ENCODE measurements at places on chromosomes 3 and 15.

GRCh38 chr3:184305577-184305976 is 6.5 kb downstream of the PSMD2 start:
- no peak for DNase-seq

DNA sequence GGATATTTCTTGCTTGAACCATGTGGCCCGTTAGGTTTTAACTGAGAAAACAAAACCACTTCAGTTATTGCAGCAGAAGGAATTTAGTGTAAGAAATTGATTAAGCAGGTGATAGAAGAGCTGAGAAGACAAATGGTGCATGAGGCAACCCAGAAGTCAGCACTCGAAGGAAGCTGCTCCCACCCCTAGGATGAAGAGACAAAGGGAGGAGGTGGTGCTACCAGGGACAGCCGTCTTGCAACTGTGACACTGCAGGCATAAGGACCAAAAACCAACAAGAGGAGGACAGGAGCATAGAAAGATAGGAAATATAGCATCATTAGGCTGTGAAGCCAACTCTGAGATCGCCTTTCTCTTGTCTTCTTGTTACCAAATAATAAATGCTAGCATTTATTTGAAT is 89.0 kb downstream of the IL20RB start:
- no peak for DNase-seq

DNA sequence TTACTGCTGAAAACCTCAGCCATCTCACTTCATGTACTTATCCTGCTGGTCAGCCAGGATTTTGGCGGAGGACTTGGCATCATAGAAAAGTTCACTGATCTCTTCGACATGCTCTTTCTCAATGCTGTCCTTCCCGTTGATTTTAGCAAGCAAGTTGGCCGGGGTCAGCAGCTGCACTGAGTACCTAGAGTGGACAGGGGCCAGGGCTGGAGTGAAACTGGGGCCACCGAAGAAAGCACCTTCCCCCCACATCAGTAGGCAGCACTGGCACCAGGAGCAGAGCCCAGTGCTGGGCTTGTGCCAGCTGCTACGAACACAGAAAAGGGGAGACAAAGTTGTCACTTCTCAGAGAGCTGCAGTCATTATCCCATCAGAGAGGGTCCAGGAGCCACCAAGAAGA is 29.0 kb downstream of the SEC61A1 start:
- no peak for DNase-seq

- DNase-seq: no peak
Measured at GRCh38 chr3:21517184-21517583, 233.8 kb downstream of the ZNF385D start.

GRCh38 chr3:87426918-87427317 is 150.5 kb upstream of the POU1F1 start:
- no peak for DNase-seq

DNA sequence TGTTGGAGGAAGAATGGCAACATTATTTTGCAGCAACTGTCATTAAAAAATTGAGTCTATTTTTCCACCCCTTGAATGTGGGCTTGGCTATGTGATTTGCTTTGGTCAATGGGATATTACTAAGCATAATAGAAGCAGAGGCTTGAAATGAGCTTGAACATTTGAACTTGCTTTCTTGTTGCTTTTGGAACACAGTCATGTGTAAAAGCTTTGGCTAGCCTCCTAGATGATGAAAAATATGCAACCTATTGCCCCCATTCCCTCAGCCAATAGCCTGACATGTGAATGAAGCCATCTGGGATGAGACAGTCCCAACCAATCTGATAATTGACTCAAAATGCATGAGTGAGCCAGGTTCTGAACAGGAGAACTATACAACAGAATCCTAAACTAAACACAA is 78.4 kb downstream of the PLSCR2 start:
- DNase-seq: no peak

DNA sequence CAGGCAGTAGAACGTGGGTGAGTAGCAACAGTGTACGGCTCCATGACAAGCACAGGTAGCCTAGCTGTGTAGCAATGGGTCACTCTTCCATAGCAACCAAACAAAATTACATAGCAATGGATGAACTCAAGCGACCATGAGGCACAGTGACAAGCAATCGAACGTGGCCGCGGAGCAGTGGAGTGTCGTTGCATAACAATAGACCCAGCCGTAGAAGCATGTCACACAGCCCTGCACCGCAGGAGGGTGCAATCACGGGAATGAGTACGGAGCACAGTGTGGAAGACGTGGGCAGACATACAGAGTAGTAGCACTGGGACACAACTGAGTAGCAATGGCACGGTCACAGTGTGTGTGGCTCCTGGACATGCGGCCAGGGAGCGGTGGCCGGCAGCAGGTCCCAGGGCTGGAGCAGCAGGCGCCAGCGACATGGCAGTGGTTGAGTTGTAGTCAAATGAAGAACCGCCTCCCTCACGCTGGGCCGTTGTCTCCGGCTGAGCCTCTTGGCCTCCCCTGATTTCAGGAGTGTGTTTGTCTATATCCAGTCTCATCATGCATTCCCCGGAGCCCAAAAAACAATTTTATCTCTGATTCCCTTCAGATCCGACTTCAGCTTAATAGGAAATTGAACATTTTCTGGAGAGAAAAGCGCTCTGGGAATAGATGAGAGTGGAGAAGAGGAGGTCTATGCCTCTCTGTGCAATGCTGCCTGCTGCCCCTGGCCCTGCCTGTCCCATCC is 64.1 kb downstream of the CCDC33 start:
- no peak for DNase-seq

- DNase-seq: no peak
Measured at GRCh38 chr3:31079689-31080088, 185.2 kb upstream of the GADL1 start.

DNA sequence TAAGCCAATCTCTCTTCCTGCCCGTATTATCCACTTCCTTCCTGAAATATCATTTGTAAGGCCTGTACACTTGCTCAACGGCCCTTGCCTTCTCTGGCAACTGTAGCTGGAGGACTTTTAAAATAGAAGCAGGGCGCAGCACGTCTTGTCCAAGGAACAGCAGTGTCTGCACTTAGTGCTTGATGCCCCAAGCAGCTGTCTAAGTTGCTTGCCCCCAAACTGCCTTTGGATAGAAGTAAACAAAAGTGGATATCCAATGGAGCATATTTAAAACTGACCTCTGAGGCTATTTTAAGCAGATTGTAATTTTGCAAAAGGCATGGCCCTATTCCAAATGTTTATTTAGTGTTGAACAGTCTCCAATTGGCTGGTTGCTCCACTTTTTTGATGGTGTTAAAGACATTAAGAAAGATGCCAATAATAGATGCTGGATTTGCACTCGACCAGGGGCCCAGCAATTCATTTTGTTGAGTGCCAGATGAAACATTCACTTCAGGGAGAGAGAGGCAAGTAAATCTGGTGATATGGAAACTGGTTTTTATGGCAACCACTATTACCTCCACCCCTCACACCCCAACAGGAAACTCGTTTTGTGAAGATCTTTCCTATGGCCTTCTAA is 526.8 kb upstream of the TBL1XR1 start:
- peak; percentile 42 for DNase-seq

- DNase-seq: no peak
Measured at GRCh38 chr3:73572368-73572767, 52.4 kb downstream of the PDZRN3 start.

- DNase-seq: no peak
Measured at GRCh38 chr15:35330048-35330695, 215.8 kb downstream of the DPH6 start.

- no peak for DNase-seq
Measured at GRCh38 chr3:194996746-194997145, 274.2 kb downstream of the XXYLT1 start.

GRCh38 chr3:177811835-177812234 is 614.6 kb upstream of the TBL1XR1 start:
- DNase-seq: no peak

GRCh38 chr3:187902936-187903335 is 157.7 kb upstream of the BCL6 start:
- DNase-seq: peak; percentile 34

GRCh38 chr15:56943403-56943802 is 25.0 kb downstream of the TCF12 start:
- no peak for DNase-seq

DNA sequence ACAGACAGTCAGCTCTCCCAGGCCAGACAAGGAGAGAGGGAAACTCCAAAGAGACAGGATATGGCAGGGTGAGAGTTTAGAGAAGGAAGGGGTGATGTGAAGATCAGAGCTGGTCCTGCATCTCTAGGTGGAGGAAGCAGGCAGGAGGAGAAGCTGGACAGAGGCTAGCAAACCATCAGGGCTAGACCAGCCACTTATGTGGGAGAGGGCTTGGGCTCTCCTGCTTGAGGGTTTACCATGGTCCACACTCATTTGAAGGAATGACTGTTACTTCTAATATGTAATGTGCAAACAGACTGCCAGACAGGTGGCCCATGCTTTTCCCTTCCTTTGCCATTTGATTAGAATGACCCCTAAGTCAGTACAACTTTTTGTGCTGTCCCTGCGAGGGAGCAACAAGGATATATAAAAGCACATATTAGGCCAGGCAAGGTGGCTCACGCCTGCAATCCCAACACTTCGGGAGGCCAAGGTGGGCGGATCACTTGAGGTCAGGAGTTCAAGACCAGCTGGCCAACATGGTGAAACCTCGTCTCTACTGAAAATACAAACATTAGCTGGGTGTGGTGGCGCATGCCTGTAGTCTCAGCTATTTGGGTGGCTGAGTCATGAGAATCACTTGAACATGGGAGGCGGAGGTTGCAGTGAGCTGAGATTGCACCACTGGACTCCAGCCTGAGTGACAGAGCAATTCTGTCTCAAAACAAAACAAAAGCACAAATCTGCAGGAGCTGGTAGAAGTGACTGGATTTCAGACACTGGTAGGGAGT is 41.0 kb upstream of the MANF start:
- no peak for DNase-seq

DNA sequence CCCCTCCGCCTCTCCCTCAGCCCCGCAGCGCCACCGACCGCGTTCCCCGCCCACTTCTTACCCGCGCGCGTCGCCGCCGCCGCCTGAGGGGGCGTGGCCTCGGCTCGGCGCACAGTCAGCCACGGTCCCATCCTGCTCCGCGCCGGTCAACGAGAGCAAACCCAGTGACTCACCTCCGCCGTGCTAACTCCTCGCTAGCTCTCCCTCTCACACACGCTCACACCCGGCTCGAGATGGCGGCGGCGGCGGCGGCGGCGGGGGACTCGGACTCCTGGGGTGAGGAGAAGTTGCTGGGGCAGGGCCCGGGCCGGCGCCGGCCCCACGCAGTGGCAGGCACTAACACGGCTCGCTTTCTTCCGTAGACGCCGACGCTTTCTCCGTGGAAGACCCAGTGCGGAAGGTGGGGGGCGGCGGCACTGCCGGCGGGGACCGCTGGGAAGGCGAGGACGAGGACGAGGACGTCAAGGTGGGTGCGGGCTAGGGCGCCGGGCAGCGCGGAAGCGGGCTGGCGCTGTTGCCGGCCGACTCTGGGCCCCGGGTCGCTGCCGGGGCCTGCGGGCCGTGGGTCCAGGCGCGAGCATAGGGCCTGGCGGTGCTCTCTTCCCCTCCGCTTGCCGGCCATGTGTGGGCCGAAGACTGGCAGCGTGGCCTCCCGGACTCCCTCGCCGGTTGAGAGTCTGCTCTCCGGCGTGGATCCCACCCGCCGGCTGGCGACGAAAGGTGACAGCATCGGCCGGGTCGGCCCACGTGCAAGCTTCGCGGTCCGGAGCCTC is at the start of gene EIF3J:
Gene EIF3J (plus strand): TSS at position 186 of the 773 bp plus-strand sequence. CDS start 48 bp downstream, at position 234.
- peak; percentile 97 for DNase-seq

DNA sequence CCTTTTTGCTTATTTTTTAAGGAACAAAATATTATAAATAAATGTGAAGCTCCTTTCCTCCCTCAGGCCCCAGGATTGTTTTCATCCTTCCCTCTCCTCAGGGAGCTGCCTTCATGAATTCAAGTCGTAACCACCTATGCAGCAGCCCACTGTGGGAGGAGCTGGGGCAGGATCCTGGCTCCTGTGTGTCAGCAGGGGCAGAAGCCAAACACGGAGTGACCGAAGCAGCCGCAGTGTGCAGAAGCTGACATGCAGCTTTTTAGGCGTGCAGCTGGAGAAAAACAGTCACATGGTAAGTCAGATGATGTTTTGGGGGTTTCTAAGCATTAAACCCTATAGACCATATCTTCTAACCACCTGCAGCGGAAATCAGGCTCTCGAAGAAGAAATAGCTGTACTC is 231.3 kb downstream of the OCA2 start:
- no peak for DNase-seq

DNA sequence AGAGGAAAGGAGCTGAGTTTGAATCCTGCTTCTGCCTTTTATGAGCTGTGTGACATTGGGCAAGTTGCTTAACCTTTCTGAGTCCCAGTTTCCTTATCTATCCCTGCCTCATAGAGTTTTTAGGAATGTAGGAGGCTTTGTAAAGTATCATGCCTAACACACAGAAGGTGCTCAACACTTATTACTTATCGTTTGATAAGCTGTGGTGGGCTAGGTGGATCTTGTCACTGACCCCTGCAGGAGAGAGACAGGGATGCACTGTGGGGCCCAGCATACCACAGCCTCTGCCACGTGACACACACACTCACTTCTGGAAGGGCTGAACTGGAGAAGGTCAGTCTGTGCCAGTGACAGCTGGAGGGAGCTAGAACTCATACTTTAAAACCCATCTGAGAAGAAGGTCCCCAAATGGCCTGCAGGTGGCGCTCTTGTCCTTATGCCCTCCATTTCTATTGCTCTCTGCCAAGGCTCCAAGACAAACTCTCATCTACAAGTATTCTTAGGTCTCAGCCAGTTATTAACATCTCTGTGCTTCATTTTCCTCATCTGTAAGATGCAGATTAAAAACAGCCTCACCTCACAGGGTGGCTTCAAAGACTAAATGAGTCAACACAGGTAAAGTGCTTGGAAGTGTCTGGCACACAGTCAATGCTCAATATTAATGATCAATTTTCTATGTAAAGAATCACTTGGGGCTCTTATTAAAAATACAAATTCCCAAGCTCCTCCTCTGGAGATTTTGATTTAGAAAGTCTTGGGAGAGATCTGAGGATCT is 57.5 kb upstream of the HACD2 start:
- peak; percentile 63 for DNase-seq

DNA sequence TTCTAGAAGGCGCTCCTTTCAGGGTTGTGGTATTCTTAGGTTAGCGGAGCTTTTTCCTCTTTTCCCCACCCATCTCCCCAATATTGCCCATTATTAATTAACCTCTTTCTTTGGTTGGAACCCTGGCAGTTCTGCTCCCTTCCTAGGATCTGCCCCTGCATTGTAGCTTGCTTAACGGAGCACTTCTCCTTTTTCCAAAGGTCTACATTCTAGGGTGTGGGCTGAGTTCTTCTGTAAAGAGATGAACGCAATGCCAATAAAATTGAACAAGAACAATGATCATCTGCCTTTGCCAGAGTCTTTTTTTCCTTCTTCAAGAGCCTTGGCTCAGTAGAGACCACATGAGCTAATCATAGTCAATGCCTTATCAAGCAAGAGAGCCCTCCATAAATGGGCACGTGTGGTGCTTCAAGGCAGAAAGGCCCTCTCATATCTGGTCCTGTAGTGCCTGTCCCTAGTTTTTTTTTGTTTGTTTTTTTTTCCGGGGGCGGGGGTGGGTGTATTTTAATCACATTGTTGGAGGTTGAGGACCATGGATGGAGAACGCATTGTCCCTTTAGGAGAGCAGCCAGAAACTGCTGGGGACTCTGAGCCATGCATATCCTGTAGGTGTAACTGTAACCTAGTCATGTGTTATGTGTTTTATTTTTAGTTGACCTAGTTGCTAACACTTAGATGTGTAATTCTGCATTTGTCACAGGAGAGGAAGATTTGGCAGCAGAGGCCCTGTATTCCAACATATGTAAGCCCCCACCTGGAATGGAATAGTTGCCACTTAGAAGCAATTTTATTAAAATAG is 64.7 kb upstream of the ACAD9 start:
- DNase-seq: peak; percentile 44

Data from CD14-positive monocyte (primary cell).